Astrocyte of the hippocampus (primary cell): ENCODE measurements at places on chromosomes 11 and 22.

GRCh38 chr11:19253153-19253745, 12.5 kb upstream of the E2F8 start:
- no peak for DNase-seq

GRCh38 chr11:32400670-32401369, 34.5 kb downstream of the WT1 start:
- DNase-seq, result no peak

DNA sequence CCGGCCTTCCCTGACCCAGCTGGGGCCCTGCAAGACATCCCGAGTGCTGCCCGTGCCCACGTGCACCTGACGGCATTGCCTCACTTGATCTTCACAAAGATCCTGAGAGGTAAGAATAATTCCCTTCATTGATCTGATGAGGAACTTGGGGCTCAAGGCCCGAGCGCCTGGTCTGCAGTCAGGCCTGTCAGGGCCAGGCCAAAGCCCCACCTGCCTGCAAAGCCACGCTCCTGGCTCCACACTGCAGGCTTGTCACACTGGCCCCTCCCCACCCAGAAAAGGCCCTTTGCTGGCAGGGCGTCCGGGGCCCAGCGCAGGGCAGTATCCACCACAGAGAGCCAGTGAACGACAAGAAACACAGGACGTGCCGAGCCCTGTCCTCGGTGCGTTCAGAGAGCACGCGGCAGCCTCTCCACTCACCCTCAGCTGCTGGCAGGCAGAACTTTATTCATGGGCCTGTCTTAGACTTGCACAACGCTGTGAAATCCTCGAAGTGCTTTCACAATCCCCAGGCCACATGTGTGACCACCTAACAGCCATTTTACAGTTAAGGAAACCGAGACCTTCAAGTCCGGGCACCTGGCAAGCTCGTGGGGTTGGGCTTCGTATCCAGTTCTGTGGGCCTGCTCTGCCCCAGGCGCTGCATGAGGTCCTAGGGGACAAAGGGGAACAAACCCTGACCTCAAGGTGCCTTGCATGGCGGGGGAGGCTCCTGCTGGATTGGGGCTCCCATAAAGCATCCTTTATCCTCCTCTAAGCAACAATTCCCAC, 14.8 kb downstream of the KIAA0930 start:
- no peak for DNase-seq

DNA sequence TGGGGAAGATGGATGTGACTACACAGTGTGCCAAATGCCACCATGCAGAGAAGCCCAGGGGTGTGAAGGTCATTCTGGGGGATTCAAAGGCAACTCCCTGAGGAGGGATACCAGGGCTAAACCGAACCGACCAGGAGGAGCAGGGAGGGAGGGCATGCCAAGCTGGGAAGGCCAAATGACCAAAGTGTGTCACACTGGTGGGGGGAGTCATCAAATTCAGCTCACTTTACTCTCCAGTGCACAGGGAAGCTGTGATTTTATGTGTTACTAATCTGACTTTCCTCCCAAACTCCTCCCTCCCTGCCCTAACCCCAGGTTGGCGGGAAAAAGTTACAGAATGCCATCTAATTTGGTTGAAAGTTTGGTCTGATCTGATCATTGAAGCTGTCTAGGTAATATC, 29.7 kb upstream of the TSKU start:
- DNase-seq, result no peak

DNA sequence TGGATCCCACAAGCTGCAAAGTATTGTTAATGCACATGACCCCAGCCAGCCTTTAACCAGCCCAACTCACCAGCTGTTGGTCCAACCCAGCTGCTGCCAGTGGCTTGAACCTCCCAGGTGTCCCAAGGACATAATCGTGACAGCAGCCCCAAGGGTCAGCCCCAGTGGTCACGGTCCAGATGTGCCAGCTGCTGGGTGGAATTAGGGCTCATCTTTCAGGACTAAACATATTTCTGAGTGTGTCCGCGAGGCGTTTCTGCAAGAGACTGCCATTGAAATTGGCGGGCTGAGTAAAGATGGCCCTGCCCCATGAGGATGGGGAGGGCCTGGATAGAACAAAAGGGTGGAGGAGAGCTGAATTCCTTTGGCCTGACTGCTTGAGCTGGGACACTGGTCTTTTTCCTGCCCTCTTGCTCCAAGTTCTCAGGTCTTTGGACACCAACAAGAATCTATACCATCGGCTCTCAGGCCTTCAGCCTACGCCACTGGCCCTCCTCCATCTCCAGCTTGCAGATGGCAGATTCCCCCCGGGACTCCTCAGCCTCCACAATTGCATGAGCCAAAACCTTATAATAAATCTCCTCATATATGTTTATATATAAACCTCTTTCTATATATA, 240.2 kb downstream of the MN1 start:
- DNase-seq, result peak; percentile 34

DNA sequence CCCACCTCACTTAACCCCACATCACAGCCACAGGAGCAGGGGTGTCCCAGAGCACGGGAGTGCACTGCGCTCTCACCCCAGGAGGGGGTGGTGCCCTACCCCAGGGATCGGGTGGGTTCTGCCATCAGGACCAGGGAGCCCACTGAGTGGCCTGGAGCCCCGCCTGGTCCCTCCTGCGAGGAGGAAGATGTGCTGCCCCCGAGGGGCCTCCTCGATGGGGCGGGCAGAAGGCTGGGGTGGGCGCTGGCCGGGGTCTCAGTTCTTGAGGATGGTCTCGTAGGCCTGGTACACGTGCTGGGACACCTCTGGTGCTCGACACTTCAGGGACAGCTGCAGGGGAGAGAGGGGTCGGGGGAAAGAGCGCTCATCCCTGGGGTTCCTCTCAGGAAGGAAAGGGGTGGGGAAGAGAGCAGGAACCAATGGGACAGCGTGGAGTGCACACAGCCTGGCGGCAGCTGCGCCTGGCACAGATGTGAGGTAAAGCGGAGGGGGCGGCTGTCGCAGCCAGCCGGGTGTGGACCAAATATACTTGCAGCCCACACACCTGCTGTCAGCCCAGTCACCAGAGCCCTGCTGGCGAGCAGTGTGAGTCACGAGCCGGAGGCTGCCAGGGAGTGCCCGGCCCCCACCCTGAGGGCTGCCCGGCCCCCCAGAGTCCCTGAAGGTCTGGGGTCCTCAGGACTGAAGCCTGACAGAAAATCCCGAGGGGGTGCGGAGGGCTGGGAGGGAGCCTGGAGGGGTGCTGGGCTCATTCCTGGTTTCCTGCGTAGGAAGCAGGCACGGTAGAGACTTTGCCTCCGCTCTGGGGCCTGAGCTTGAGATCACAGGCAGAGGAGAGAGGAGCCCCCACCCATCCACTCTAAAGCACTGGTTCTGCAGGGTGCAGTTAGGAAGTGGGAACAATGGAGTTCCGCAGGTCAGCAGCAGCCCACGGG, 13.3 kb upstream of the RASL10A start:
- no peak for DNase-seq

DNA sequence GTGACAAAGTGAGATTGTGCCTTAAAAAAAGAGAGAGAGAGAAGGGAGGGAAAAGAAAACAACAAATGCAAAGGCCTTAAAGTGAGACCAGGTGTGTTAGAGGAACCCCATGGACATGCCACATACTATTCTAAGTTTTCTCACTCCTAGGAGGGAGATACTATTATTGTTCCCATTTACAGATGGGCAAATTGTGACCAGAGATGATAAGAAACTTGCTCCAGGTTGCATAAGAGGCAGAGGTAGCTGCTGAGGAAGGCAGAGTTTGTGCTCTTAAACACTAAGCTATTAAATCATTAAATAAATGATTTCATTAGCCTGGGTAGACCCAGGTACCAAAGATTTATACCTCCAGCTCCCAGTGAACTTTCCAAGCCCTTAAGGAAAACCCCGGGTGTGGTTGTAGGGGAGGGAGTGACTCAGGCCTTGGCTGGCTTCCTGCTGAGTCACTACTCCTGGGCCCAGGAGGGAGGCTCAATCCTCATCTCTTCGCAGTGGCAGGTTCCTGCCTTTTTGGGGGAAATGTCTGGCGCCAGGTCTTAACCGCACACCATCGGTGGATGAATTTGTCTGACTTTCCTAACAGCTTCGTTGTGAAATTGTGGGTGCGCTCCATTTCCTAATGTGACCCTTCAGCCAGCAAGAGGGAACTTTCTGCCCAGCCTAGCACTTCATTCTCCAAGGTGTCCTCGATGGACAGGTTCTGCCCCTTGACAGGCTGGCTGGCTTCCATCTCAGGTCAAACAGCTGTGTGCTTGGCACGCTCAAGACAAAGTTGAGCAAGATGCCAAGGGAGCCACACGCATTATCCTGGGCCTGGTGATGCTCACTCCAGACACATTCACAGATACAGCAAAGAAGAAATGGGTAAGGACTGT, 33.4 kb upstream of the PTPRJ start:
- DNase-seq, result peak; percentile 98

GRCh38 chr22:46056546-46057245, 79.7 kb upstream of the WNT7B start:
- DNase-seq, result peak; percentile 42

- peak; percentile 88 for DNase-seq
Measured at GRCh38 chr22:20418211-20418788, 19.3 kb downstream of the SCARF2 start.

DNA sequence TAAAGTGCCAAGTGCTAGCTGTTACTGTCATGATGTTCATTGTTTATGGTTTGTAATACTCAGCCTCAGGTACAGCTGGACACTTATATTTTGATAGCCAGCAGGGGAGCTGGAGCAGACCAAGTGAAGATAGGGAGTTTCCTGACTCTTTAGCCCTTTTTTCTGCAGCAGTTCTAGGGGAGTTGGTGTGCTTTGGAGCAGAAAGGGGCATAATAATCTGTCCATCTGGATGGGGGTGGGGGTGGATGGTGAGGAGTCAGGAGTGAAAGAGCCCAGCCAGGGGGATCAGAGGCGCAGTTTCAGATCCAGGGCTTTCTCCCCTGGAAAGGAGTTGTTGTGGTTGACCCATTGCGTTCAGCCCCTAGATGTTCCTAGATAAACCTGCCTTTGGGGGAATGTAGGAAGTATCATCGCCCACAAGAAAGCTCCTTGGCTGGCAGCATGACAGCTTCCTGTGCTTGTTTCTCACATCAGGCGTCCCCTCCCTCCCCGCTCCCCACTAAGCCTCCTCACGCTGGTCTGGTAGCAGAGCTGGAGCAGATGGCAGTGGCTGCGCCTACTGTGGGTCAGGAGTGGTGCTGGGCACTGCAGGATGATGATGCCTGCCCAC, 41.9 kb downstream of the MED15 start:
- DNase-seq, result peak; percentile 49

GRCh38 chr11:17748044-17748443, 13.5 kb downstream of the KCNC1 start:
- DNase-seq, result no peak

DNA sequence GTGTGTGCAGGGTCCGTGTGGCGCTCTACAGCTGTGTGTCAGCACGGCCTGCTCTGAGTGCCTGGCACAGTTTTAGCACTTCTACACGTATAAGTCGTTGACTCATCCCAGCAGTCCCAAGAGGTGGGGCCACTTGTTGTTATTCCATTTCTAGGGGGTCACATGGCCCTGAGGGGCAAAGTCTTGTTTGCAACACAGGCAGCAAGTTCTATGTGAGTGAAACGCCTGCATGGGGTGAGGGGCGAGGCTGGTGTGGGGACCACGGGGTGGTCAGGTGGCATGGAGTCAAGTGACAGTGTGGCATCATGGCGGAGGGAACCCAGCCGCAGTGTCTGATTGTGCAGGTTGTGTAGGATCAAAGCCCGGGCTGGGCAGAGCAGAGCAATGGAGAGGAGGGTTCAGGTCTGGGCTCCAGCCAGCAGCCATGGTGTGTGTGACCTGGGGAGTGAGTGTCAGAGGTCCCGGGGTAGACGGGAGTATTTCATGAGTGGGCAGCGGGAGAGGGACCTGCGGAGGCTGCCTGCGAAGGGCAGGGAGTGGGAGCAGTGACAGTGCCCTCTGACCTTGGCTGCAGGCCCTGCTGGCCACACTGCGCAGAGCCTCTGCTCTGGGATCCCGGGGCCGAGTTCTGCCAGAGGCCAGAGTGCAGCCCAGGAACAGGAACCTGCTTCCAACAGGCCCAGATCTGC, 27.9 kb downstream of the SHANK3 start:
- DNase-seq, result no peak

GRCh38 chr11:65224930-65225278, 36.9 kb upstream of the POLA2 start:
- DNase-seq, result peak; percentile 70

DNA sequence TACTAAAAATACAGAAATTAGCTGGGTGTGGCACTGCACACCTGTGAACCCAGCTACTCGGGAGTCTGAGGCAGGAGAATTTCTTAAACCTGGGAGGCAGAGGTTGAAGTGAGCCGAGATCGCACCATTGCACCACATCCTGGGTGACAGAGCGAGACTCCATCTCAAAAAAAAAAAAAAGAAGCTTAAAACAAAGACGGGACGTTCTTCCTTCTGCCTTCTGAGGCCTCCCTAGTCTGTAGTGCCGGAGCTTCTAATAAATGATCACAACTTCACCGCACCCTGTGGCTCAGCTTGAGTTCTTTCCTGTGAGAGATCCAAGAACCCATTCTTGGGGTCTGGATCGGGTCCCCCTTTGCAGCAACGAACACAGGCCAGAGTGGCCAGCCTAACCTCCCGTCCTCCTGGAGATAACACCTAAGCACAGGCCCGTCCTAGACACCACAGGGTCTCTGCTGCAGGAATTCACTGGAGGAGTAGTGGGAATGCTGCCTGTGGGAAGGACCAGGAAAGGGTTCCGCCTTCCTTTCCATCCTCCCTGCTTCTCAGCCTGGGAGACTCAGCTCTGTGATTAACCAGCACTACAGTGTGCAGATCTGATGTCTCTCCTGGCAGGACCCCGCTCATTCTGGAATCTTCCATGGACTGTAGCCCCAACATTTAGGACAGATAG, 2.2 kb upstream of the APOBEC3H start:
- DNase-seq, result no peak

DNA sequence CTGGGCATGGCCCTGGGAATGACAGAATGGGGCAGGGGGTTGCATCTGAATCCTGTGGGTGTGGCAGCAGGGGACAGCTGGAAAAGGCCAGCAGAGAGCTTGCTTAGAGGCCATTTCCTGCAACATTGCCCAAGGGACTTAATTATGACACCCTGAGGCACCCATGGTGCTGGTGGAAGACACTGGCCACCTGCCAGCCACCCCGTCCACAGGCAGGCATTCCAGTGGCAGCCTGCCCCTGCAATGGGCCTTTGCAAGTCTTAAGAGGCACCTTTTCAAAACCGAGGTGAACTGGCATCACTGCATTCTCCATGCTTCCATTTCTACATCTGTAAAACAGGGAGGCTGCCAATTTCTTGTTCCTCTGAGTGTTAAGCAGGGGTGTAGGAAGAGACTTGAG, 21.6 kb upstream of the SUSD2 start:
- DNase-seq, result no peak

- DNase-seq, result no peak
Measured at GRCh38 chr11:68064926-68065325, 26.1 kb downstream of the TCIRG1 start.

DNA sequence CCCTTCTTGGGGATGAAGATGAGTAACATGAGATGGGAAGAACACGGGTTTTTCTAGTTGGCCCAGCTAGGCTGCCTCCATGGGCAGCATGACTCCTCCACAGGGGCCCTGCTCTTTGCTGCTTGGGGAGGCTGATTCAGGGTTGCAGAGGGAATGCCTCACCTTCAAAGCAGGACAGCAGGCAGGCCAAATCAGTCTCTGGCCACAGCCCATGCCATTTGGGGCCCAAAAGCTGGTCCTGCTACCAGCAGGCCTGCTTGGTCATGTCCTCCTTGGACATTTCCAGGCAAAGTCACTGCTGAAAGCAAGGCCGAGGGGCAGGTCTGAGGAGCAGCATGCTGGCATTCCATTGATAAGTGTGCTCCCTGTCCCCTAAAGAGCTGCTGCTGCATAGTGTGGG, 13.8 kb upstream of the MAPK8IP1 start:
- DNase-seq, result no peak

- DNase-seq, result peak; percentile 42
Measured at GRCh38 chr11:125621995-125622394, 3.0 kb upstream of the CHEK1 start.

- DNase-seq, result no peak
Measured at GRCh38 chr11:77449060-77449521, 24.8 kb downstream of the PAK1 start.
